ENCODE measurements at places on chromosomes 5 and 9.

DNA sequence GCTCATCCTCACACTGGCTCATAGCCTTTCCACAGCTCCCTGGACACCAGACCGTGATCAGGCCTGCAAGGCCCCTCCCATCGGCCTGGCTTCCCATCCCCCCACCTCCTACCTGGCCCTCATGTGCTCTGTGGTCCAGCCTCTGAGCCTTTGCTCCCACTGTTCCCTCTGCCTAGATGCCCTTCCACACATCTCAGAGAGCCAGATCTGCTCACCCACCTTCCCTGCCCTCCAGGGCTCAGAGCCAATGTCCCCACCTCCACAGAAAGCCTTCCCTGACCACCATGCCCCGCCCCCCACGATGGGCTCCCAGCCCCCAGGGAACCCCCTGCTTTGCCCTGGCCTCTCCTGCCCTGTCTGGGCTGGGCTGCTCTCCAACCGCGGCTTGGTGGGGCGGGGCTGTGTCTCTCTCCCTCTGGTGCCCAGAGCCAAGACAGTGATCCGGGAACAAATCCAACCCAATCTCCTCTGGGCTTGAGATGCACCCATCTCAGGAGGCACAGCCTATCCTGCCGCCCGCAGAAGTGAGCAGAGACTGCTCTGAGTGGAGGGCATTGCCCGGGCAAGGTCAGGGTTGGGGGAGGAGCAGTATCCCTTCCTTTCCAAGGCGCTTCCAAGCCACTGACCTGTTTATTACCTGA, 1.6 kb downstream of the NINJ1 start:
- DNase-seq: no peak

- no peak for DNase-seq
These were observed 50.8 kb upstream of the FOXE1 start for GRCh38 chr9:97802276-97802675.

GRCh38 chr5:122924719-122925395, 79.4 kb downstream of the SNX24 start:
- DNase-seq: no peak

- no peak for DNase-seq
These were observed 1722.5 kb upstream of the ACO1 start for GRCh38 chr9:30661925-30662324.

DNA sequence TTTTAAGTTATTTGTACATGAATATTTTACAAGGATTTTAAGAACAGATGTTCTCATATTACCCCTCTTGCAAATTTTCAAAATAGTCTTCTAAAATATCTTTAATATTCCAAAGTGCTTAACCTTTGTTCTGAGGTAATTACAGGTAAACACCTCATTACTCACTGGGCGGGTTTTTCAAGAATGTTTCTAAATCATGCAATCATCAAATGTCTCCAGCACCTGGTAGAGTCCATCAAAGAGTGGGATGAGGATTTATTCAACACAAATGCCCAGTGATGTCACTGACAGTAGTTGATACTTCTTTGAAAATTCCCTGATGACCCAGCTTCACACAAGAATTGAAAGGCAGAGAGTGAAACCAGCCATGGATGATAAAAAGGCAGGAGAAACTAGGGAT, 114.4 kb downstream of the SEC61B start:
- no peak for DNase-seq

- no peak for DNase-seq
These were observed 199.4 kb upstream of the SLC24A2 start for GRCh38 chr9:19988281-19988680.

GRCh38 chr5:153099328-153099727, 391.1 kb upstream of the GRIA1 start:
- no peak for DNase-seq

- DNase-seq: no peak
These were observed 188.4 kb downstream of the RGS3 start for GRCh38 chr9:113651896-113652295.

DNA sequence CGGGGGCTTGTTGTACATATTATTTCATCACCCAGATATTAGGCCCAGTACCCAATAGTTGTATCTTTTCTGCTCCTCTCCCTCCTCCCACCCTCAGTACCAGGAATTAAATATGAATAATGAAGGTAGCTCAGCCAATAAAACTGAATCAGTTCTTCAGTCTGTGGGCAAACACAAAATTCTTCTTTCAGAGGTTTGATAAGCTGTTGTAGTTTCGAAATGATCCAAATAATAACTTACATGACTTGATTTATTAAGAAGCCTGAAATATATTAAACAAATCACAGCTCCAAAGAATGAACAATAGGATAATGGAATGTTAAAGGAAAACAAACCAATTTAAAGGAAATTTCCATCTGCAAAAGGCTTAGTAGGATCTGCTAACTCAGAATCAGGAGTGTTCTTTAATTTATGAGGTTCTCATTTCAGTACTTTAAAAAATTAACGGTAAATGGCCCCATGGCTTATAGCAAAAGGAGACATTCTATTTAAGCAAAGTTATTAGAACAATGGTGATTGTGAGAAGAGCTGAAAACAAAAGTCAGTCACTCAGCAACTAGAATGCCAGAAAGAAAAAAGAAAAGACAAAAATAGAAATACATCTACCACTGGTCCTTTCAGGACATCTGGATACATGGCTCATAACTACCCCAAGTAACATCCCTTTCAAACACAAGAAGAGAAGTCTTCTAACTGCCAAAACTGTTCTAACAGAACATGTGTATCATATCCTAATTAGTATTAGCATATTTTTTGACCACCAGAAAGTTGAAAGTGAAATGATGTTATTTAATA, 62.4 kb downstream of the NR3C1 start:
- DNase-seq: no peak

- DNase-seq: no peak
These were observed 220.1 kb downstream of the PIK3R1 start for GRCh38 chr5:68435611-68436010.

DNA sequence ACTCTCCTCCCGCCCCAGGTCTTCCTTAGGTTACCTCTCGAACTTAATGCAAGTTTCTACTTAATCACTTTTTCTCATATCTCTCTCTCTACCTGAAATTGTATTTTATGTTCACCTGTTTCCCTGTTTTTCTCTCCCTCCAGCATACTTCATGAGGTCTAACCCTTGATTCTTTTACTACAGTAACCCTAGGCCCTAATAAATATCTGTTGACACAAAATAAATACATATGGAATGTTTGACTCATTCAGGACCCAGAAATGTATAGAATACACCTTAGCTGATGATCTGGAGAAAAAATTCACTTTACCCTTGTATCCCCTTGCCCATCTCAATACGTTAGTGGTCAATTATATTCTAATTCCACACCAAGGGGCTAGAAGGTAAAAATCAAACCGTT, 250.9 kb upstream of the PTGER4 start:
- DNase-seq: no peak

DNA sequence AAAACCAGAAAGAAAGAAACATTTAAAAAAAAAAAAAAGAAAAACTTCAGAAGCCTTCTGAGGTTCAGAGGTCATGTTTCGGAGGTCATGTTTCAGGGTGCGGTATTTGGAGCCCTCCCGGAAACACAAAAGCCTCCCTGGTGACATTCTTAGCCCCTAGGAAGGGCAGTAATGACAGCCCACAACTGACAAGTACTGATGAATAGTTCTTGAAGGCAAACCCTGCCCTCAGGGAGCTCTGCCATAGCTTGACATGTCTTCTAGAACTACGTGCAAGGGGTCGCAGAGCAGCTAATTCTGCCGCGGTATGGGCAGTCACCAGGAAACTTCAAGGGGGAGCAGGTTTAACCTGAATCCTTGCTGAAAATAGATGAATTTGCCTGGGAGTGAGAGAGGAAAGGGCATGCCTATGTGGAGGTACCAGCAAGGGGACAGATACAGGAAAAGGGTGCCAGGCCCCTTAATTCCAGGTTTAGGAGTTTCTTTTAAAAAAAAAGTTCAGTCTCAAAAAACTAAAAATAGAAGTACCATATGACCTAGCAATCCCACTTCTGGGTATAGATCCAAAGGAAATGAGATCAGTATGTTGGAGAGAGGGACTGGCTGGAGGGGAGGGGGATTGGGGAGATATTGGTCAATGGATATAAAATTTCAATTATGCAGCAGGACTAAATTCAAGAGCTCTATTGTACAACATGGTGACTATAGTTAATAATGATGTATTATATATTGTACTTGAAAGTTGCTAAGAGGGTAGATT, 98.4 kb downstream of the C9orf152 start:
- DNase-seq: no peak

GRCh38 chr9:137430723-137431415, 7.7 kb downstream of the NOXA1 start:
- DNase-seq: no peak

GRCh38 chr9:108258640-108259039, 597.1 kb downstream of the ACTL7B start:
- DNase-seq: no peak

- no peak for DNase-seq
These were observed 48.9 kb downstream of the DAB2IP start for GRCh38 chr9:121700165-121700831.

- DNase-seq: no peak
These were observed 17.6 kb upstream of the SETX start for GRCh38 chr9:132372177-132373095.

DNA sequence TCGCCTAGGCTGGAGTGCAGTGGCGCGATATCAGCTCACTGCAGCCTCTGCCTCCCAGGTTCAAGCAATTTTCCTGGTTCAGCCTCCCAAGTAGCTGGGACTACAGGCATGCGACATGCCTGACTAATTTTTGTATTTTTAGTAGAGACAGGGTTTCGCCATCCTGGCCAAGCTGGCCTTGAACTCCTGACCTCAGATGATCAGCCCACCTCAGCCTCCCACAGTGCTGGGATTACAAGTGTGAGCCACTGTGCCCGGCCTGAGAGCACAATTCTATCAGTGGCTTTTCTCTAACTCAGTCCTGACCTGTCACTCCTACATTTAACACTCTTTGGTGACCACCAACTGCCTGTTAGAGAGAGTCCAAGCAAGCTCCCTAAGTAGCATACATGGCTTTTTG, 82.7 kb upstream of the SPOCK1 start:
- DNase-seq: no peak

- DNase-seq: no peak
These were observed 122.5 kb downstream of the COL23A1 start for GRCh38 chr5:178467568-178468195.

- no peak for DNase-seq
These were observed 106.0 kb upstream of the LRRTM2 start for GRCh38 chr5:138981131-138981530.

DNA sequence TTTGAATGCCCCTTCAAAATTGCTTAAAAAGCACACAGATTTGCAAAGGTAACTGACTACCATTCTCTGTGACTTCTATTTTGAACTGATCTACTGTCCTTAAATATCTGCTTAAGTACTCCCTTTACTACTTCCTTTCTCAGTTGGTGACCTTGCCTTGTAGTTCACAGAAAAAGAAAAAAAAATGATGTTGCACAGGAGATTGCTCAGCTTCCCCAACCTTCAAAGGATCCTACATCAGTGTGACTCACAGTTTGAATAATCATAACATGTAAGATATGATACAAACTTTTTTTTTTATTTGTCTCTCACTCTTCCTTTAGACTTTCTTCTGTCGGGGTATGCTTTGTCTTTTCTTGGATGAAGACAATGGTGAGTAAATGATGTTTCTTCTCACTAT, 1029.6 kb downstream of the CDH12 start:
- DNase-seq: no peak

GRCh38 chr5:115375893-115376292, 79.4 kb upstream of the CCDC112 start:
- no peak for DNase-seq

GRCh38 chr9:136339173-136339957, 12.0 kb downstream of the GPSM1 start:
- peak; percentile 11 for DNase-seq

DNA sequence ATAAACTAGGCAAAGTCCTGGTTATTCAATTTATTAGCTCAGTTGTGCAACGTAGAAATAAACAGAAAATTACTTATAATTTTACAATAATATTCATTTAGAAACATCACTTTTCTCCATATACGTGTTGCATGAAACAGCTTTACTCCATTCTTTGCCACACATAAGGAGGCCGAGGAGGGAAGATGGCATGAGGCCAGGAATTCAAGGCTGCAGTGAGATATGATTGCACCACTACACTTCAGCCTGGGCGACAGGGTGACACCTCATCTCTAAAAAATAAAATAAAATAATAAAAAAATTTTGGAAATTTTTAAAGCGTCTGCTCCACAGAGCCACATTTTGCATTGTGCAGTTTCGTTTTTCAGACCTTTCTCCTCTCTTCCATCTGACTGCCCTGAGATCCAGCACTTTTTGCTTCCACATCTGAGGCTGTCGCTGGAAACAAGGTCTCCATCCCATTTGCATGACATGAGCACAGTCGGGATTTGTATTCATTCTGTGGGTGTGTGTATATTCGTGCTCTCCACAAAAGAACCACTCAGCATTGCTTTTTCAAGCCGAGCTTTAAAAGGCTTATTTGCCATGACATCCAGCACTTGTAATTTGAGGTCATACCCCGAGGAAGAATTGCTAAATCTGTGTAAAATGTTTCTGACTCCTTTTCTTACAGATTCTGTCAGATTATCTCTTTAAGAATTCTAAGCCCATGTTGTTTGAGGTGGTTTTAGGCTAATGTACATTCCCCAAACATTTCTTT, 98.6 kb upstream of the MSX2 start:
- no peak for DNase-seq

DNA sequence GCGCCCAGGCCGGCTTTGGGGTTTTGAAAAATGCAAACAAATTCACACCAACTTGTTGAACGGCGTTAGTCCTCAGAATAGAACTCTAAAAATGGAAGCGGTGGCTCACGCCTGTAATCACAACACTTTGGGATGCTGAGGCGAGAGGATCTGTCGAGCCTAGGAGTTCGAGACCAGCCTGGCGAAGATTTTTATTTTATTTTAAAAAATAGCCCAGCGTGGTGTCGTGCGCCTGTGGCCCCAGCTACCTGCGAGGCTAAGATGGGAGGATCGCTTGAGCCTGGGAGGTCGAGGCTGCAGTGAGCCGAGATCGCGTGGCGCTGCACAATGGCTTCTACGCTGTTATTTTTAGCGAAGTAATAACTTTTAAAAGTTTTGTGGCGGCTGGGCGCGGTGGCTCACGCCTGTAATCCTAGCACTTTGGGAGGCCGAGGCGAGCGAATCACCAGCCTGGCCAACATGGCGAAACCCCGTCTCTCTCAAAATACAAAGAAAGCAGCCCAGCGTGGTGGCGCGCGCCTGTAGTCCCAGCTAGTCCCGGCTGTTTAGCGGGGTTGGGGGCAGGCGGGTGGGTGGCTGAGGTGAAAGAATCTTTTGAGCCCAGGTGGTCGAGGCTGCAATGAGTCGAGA, 694 bp upstream of the PLIN2 start:
- peak; percentile 40 for DNase-seq

DNA sequence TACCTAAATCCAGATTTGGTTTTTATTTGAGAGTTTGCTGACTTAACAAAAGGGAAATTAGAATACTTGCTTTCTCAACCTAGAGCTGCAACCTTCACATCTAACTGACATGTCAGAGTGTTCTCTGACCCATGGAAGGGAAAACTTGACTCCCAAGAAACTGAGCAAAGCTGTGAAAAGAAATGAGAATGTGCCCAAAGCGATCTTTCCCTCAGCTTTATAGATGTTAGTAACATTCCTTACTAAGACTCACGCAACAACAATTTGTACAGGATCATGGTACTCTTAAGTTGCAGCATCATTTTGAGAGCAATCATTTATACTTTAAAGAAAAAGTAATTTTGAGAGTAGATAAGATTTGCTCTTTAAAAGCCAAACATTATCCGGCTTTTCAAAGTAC, 117.0 kb upstream of the FBXL7 start:
- no peak for DNase-seq

Data from stimulated activated naive CD4-positive, alpha-beta T cell treated with Interleukin-2 at 50 U/mL for 16 hours (primary cell).